CD4-positive, alpha-beta memory T cell (primary cell): ENCODE measurements at places on chromosomes 2 and 18.

GRCh38 chr2:214577769-214578168, 166.9 kb downstream of the VWC2L start:
- no peak for DNase-seq

GRCh38 chr2:176171351-176172006, 14.4 kb downstream of the HOXD3 start:
- DNase-seq, result no peak

DNA sequence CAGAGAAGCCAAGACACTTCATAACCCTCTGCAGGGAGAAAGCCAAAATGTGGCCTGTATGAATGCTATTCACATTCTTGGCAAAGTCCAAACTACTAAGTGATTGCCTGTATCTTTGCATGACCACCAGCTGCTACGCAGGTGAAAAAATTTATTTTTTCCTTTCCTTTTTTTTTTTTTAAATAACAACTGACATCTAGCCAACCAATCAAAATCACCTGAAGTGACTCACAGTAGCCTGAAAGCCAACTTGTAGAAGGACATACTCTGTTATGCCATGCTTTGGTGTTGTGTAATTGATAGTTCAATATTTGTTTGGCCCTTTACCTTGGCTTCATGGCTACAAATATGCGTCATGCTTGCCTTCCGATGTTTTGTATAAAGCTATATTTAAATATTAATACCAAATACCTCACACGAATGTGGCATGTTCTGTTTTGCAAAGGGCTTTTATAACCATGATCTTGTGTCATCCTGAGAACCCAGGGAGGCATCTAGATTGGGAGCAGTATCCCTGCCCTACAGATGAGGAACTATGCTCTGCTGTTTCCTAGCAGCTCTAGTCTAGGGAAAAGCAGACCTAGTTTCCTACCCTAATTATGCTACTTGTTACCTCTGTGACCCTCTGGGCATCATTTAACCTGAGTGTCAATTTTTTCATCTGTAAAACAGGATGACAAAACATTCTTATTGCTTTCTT, 102.1 kb downstream of the MYOM1 start:
- no peak for DNase-seq

DNA sequence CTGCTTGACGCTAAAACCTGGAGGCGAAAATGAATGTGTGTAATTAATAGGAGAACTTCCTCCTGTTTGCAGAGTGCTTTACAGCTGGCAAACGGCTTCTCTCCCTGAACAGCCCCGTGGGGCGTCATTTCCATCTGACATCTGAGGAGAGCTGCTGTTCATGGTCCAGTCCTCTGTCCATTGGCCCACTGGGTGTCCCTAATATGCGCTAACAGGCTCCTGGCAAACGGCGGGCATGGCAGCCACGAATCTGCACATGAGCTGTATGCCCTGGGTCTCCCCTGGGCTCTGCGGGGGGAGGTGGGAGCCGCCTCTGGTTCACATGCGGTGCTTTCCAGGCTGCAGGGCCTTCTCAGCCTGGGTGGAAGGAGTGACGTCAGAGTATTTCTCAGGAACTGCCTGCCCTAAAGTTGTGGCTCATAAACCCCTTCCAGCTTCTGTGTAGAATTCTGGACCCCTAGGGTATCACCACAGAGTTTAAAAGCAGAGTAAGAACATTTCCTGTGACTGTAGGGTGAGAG, 73.2 kb downstream of the LRRFIP1 start:
- DNase-seq, result peak; percentile 60

GRCh38 chr2:21282515-21282898, 158.7 kb downstream of the TDRD15 start:
- no peak for DNase-seq

DNA sequence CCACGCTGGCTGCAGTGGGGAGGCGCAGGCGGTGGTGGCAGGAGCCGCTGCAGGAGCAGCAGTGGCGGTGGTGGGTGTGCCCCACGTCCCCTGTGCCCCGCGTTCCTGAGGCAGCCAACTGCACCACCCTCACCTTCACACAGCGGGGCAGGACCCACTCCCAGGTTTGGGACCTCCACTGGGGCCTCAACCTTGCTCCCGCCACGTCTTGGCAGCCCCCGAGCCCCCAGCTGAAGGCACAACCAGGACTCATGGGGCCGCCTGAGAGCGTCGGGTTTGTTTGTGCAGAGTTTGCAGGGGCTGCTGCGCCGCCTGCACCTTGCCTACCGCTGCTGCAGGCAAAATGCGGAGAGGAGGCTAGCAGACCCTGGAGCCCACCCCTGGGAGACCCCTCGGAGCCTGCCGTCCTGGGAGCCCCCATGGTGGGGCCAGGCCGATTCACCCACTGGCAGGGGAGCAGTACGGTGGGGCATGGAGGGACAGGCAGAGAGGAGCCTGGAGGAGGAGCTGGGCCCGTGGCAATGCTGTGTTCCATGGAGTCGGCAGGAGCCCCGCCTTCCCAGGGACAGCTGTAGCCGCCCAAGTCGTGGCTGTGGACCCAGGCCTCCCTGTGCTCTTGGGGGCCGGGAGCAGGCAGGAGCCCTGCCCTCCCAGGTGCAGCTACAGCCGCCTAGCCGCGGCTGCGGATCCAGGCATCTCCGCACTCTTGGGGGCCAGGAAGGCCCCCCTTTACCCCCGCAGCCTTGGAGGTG, 14.7 kb upstream of the EML6 start:
- DNase-seq, result no peak

DNA sequence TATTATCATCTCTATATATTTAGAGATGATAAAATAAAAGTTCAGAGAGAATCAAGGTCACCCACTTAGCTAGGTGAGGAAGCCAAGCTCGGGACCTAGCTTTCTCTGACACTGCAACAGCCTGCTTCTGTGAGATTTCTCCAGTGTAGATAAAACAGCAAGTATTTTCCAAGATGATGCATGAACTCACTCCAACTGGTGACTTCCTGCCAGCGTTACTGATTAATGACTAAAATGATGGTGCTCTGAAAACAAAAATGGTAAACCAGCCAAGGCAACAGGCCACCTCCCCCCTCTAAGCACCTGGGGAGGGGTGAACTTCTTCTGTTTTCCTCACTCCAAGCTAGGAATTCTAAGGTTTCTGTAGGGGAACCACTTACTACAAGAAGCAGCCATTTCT, 510.2 kb upstream of the ID2 start:
- no peak for DNase-seq

DNA sequence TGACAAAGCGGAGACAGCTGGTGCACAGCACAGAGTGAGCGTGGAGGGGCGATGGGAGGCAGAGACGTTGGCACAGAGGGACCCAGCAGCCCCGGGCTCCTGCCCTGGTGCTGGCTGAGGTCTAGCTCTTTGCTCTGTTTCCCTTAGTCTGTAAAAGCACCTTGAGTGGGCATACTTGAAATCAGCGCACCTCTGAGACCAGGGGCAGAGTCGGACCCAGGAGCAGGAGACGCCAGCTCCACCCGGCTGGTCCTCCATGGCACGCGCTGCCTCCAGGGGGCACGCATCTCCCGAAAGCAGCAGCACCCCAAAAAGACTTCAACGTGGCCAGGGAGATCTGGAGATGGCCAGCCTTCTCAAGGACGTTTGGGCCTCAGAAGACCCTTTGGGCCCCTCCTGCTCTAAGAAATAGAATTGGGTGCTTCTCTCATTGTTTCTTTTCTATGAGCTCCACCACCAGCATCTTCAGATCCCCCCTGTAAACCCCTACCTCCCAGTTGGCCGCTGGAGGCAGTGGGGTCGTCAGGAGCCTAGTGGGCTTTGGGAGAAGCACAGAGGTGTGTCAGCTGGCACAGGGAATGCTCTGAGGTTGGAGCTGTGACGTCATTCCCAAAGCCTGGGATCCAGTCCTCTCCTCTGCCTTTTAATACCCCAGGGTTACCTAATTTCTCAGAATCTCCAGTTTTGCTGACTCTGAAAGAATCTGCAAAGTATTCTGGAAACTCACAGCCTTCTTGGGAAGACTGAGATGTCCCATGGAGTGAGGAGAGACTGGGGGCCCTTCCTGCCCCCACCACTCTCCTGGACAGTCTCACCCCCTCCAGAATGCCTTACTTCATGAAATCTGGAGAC, 58.9 kb downstream of the CIB4 start:
- DNase-seq, result no peak

- no peak for DNase-seq
Measured at GRCh38 chr2:33406622-33407021, 69.8 kb upstream of the RASGRP3 start.

DNA sequence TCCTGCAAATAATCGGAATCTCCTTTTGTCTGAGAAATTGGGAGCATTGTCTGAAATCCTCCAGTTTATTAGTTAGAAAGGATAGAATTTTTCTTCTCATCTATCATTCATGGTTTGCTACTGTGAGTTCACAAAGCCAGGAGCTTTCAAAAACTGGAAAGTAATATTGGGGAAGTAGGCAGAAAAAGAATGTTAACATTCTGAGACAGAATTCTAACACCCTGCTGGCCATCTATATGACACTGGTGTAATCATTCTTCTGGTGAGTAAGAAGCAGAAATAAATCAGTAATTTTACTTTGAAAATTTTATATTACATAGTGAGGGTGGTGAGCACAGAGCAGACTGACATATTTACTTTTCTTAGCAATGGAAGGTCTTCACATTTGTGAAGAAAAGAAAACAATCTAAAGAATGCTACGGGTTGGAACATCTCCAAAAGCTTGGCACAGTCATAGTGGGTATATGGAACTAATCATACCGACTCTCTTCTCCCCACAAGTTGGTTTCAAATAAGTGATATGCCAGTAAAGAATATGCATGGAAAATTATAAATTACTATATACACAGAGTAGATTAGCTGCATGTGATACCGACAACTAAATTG, 344.9 kb downstream of the LPIN1 start:
- no peak for DNase-seq

GRCh38 chr2:212494418-212495020, 44.1 kb downstream of the ERBB4 start:
- no peak for DNase-seq

DNA sequence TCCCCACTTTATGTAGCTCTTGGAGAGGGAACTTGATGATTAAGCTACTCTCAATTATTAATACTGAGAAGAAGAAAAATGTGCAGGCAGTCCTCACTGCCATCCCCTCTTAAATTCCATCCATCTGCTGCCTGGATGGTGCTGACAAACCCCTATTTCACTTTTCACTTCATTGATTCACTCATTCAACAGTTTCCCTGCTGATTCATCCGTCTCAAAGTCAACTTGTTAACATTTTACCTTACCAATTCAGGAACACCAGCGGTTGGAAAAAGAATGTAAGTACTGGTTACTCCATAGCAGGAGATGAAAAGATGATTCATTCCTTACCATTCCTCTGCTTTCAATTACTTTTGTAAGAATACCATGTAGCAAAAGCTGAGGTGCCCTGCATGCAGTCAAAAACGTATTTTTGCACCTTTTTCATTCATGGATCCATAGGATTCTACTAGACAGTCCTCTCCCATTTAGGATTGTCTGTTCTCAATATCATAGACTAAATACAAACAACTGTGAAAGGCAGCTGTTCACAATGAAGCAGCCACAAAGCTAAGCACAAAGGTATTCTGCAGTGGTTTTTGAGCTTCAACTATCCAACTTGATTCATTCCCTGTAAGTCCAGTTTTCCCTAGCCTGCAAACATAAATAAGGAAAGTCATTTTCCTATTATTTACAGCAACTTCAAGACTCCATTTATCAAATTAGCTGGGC, 262.0 kb downstream of the MREG start:
- no peak for DNase-seq

DNA sequence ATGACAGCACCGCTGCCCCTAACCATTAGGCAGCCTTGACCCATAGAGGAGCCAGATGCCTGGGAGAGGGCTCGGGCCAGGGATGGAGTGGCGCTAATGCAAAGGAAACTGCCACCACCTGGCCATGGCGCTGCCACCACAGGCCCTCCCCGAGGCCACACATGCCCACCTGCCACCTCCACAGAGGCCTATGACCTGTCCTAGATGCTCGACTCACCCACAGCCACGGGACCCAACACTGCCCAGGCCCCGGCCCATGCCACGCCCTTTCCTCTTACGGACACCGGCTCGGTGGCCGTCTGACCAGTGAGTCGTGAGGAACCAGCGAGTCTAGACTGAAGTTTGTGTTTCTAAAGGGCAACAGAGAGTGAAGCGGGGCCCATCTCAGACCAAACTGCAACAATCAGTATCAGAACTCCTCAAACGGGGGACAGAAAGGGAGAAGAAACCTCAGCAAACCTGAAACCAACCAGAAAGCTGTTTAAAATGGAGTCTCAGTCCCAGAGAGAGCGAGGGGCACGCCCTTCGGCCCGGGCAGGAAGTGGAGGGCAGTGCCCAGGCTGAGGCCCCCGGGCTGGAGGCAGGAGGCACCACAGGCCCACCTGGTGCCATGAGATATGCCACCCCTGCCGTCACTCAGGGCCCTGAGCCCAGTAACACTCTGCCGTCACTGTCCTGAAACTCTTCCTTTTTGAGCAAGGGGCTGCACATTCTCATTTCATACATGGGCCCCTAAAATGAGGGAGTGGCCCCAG, 711 bp downstream of the GPR17 start:
- no peak for DNase-seq

DNA sequence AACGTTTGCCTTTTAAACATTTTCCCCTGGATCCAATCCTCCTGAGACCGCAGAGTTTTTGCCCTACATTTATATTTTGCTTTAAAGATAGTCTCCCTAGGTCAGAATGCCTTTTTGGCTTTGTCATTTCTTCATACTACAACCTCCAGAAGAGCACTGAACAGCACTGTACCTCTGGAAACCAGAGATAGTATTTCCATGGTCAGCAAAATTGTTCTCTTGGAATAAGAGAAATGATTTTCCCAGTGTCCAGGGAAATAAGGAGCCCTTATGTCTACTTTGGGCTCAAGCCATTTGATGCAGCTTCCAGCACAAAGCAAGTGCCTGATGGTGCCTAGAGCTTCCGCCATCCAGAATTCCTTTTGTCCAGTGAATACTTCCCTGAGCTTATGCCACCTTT, 75.5 kb upstream of the SP5 start:
- DNase-seq, result no peak

DNA sequence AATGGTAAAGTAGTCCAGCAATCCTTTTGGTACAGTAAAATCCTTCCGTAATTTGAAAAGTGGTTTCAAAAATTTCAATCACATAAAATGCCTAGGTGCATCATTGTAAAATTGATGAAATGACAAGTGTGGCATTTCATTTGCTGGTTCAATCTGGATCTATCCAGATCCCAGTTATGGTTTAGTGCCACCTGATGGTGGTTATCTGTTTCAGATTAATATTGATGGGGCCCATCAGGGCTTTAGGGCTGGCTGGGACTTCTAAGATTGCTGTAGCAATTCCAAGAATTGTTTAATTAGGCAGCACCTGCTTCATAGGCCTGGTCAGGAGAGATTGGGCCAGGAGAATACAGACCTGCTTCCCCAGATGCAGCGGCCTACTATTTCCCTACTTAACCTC, 55.5 kb upstream of the PIK3C3 start:
- DNase-seq, result no peak

- no peak for DNase-seq
Measured at GRCh38 chr2:209976698-209977385, 25.6 kb upstream of the RPE start.

- DNase-seq, result no peak
Measured at GRCh38 chr18:2879889-2880288, 33.1 kb downstream of the EMILIN2 start.

GRCh38 chr2:64711252-64711800, 57.6 kb upstream of the SERTAD2 start:
- DNase-seq, result no peak
